ENCODE measurements at places on chromosomes 11 and 22.

DNA sequence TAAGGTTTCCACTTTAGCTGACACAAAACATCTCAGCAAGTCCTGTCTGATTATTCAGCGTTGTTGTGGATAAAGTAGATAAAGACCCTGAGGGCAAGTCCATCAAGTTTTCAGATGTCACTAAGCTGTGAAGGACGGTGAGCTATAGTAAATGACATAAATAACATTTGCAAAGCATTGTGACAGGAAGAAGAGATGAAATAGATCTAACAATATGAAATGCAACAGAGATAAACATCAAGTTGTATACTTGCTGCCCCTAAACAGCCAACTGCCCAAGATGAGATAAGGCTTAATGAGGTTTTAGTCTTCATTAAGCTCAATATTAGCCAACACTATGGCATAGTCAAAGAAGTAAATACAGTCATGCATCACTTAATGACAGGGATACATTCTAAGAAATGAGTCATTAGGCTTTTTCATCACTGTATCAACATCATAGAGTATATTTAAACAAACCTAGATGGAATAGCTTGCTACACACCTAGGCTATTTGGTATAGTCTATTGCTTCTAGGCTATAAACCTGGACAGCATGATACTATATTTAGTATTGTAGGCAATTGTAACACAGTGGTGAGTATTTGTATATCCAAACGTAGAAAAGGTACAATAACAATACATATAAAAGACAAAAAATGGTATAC lies 625.1 kb upstream of the ANO5 start:
- no peak for DNase-seq

- DNase-seq: no peak
These were observed 79.8 kb downstream of the KCNQ1 start for GRCh38 chr11:2524446-2525165.

GRCh38 chr11:103051981-103052380 lies 40.0 kb downstream of the DCUN1D5 start:
- no peak for DNase-seq

- DNase-seq: no peak
These were observed 5.5 kb downstream of the MFNG start for GRCh38 chr22:37480387-37481346.

- no peak for DNase-seq
These were observed 541.4 kb downstream of the MN1 start for GRCh38 chr22:27260087-27260698.
